ENCODE measurements at places on chromosomes 7 and 10. TPM values are rescaled to one million over a fixed set of nuclear protein-coding genes. Genes with fewer than 3 reads are reported as not detected.

DNA sequence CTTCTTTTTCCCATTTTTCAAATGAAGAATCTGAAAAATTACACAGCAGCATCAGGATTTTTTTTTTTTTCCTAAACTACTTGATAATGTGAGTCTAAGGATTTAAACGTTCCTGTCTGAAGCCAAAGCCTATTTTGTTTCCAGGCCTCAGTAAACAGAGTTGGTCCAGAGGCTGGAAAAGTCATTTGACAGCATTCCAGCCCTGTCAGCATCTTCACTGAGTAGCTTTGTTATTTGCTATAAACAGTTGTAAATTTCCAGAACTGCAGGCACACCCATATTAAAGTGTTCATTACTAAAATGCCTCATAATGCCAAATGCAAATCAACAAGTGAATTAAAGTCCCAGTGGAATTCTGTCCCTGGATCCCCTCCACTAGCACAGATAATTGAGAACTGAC, 35.5 kb upstream of the KMT2E start:
- DNase-seq = no peak

DNAH11 gene
- total RNA-seq = 0.32 TPM

CPED1 gene
- 78.4 TPM for total RNA-seq

GPRIN2 gene
- total RNA-seq = 1.2 TPM

DNA sequence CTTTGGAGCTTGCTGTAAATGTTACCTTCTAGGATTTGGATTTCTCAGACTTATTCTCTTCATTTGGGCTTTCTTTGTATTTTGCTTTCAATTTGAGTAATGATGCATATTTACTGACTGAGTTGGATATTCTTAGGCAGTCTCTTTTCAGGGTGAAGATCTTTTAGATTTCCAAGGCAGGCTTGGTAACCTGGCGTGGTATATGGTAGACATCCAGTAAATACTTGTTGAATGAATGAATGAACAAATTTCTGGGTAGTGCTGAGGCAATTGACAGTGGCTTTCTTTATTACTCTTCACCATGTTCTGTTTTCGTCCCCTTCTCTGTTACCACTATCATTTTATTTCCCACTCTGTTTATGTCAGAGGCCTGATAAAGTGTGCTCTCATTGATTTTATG, 27.1 kb downstream of the BBS9 start:
- DNase-seq = no peak

BTBD16 gene
- total RNA-seq = 2.6 TPM

DNA sequence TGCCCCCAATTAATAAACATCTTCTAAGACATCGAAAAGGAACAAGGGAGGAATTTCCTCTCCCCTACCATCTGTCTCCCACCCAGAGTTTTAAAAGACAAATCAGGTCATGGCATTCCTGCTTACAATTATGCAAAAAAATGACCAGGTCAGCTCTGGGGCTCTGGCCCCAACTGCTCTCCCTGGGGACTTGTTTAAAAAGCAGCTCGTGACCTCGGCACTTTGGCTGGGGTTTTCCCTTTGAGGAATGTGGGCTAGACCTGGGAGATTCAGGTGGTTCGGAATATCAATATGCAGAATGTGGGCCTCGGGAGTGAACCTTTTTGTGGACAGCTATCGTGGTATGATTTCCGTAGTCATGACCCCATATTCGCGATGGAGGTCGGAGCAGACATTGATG, 648 bp upstream of the RADIL start:
- DNase-seq = no peak

- no peak for DNase-seq
Measured at GRCh38 chr7:22589641-22590201, 89.7 kb upstream of the STEAP1B start.

PIP gene
- total RNA-seq = not detected

DNA sequence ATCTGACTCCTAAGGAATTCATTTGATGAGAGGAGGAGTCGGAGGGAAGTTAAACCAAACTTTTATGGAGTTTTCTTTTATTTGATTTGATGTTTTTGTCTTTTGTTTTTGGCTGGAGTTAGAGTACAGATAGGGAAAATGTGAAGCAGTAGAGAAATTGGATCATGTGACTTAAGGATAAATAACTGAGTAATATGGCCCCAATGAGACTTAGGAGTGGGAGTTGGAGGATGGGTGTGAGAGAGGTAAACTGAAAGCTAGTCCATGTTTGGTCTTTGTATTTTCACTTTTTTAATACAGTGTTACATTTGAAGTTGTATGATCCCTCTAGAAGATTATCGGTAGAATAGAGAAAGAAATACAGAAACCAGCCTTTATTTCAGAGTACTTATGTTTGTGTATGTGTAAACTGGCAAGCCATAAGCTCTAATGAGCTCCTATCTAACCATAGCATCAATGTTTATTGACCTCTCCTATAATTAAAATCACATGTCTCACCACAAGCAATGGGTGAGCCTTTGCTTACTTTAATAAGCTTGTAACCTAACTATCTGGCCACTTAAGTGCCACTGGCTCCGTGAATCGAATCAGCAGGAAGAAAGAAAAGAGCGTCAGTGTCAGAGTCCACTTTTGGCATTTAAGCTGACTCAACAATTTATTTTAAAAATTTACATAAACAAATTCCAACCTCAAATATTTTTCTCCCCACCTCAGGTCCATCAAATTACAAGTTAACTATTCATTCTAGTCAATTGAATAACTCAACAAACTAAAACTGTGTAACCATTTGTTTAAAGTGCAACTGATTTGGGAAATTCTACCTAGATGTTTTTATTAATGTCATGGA, 113.8 kb downstream of the EPDR1 start:
- DNase-seq = no peak

DNA sequence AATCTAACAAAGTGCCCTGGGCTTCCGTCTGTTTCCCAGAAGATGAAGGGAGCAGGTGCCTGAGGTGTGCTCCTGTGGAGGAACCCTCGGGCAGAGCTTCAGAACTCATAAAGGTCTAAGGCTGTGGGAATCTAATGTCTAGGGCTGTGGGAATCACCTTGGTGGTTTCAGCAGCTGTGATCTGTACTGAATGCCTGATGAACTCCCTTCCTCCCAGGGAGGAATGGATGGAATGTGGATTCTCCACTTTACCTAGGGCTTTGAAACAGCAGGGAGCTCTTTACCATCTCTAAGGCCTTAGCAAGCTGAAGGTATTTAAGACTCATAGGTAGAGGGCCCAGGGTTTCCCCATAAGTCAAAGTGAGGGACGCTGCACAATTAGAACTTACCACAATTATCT, 36.0 kb upstream of the SEMA3E start:
- DNase-seq = no peak

DNA sequence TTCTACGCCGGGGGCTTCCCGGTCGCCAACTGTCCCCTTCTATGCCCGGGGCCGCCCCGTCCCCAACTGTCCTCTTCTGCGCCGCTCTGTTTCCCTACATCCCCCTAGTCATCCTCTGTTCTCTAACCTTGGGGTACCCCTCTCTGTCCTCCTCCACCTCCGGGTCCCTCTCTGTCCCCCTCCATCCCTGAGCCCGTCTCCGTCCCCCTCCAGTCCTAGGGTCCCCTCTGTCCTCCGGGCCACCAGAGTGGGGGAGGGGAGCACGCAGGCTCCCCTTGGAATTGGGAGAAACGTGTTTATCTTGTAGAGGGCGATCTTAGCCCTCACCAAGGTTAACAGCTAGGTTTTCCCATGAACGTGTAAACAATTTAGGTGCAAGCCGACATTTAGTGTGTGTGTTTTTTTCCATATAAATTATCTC, 852 bp upstream of the KLF6 start:
- DNase-seq = no peak

SUN3 gene
- not detected for total RNA-seq

CACNA2D1 gene
- total RNA-seq = 89.1 TPM

GRCh38 chr7:44275146-44275545, 50.2 kb downstream of the CAMK2B start:
- no peak for DNase-seq

DNA sequence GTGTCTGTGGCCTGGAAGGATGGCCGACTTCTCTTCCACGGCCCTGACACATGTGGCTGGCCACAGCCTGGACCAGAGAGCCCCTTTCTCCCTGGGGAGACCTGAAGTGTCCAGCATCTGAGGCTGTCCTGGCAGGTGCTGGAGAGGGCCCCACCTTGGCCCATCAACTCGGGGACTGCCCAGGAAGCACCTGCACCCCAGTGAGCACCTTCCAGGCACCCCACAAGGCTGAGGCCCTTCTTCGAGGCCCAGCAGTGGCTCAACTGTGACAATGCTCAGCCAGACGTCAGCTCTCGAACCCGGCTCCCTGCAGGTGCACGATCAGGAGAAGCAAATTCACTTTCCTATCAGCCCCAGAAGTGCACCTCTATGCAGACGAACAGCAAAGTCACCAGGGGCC, 24.3 kb downstream of the RGS10 start:
- no peak for DNase-seq

DNA sequence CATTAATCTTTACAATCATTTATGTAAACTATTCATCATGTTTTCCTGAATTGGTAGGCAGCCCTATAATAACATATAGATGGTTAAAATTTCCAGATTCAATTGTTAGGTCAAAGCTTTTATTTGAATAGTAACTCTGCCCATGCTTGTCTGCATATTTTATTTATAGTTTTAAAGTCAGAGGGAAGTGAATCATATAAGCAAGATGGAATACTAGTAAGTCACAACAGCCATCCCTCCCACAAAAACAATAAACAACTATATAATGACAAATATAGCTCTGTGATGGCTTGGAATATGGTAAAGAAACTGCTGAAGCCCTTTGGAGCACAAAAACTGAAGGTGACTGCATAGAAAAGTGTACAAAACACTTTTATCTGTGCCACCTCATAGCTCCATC, 156.3 kb upstream of the TMEM106B start:
- no peak for DNase-seq

GRCh38 chr7:132475037-132475668, 101.1 kb downstream of the PLXNA4 start:
- DNase-seq = no peak

- no peak for DNase-seq
Measured at GRCh38 chr10:76555067-76555670, 1082.4 kb downstream of the KCNMA1 start.

DNA sequence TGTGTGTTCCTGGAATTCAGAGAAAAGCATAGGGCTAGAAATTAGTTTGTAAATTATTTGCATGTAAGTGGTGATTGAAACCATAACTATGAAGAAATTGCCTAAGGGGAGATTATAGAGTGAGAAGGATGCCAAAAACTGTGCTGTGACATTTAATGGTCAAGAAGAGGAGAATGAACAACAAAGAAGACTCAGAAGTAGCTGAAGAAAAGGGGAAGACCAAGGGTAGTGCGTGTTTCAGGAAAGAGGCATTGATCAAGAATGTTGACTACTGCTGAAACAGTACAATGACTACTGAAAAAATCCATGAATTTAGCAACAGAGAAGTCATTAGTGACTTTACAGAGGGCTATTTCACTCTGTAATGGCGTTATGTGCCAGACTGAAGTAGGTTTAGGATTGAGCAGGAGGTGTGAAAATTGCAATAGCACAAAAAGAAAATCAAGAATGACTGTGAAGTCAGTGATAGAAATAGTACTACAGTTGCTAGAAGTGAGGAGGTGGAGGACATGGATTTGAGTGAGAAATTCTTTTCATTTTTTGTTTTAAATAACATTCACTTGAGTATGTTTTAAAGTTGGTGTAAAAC, 28.9 kb upstream of the SAMD9L start:
- DNase-seq = no peak

DNA sequence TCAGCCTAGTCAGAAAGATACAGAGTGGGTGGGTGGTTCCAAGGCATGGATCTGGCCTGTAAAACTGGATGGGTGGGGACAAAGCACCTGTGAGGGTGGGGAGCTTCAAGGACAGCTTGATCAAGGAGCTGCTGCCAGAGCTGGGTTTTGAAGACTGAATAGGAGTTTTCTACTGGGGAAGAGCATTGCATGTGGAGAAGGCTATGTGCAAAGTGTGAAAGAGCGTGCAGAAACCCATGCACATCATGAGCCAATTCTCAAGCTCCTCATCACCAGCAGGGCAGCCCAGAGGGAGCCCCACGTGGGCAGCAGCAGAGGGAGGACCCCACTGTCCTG, 58.6 kb downstream of the PDGFA start:
- no peak for DNase-seq

DNA sequence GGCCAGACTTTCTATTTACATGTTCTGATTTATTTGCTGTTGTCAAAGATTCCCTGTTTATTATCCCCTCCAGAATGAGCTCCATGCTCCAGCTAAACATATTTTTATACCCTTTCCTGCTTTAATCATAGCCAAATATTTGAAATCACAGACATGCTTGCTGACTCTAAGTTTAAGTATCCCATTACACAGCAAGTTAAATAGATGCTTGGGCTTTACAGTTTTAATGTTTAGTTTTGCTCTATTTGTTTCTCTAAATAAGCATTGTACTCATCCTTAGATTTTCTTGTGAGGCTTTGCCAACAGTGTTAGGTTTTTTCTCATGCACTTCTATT, 196.8 kb downstream of the TAX1BP1 start:
- DNase-seq = no peak

IGF2BP3 gene
- total RNA-seq = 65.7 TPM

CRYGN gene
- 0.16 TPM for total RNA-seq

- no peak for DNase-seq
Measured at GRCh38 chr10:58431903-58432302, 46.7 kb downstream of the TFAM start.

GRCh38 chr7:424301-424935, 95.2 kb downstream of the PDGFA start:
- DNase-seq = no peak

SFTPA1 gene
- total RNA-seq = not detected

GRCh38 chr10:17790651-17791050, 18.5 kb upstream of the MRC1 start:
- no peak for DNase-seq

NUTM2B gene
- 0.21 TPM for total RNA-seq

- DNase-seq = no peak
Measured at GRCh38 chr7:155215576-155216325, 81.9 kb upstream of the INSIG1 start.

- no peak for DNase-seq
Measured at GRCh38 chr10:28457110-28457509, 75.8 kb upstream of the WAC start.

DNA sequence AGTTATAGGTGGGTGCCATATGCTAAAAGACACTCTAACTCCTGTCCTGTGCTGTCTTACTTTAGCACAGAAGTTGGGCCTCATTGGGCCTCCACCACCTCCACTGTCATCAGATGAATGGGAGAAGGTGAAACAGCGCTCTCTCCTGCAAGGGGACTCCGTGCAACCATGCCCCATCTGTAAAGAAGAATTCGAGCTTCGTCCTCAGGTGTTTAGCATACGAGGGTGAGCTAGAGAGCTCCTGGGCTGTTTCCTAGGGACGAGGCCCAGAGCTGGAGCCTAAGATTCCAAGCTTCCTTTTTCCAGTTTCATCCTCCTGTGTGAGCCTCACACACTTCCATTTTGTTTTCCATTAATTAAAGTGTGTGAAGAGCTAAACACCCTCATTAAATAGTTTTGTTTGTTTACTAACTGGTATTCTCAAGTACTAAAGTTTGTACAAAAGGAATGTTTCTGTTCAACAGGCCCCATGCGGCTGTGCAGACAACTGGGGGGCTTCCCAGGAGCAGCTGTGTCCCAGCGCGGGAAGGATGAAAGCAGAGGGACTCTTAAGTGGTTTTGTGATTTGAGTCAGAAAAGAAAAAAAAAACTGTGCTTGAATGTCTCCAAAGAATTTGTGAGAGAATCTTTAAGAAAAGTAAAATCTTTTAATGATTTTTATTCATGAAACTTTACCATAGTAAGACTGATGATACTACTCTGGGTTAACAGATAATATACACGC, 14.1 kb downstream of the RNF32 start:
- DNase-seq = no peak
